ENCODE measurements at places on chromosomes 1 and 21.

DNA sequence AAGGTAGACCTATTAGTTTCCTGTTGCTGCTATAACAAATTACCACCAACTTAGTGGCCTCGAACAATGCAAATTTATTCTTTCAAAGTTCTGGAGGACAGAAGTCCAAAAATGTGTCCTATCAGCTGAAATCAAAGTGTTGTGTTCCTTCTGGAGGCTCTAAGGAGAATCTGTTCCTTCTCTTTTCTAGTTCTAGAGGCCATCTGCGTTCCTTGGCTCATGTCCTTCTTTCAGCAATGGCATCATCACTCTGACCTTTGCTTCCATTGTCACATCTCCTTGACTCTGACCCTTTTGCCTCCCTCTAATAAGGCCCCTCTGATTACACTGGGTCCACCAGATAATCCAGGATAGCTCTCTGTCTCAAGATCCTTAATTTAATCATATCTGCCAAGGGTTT lies 1.2 kb upstream of the MR1 start:
- no peak for DNase-seq

GRCh38 chr1:203726417-203726867 lies 38.5 kb upstream of the LAX1 start:
- DNase-seq, result no peak

DNA sequence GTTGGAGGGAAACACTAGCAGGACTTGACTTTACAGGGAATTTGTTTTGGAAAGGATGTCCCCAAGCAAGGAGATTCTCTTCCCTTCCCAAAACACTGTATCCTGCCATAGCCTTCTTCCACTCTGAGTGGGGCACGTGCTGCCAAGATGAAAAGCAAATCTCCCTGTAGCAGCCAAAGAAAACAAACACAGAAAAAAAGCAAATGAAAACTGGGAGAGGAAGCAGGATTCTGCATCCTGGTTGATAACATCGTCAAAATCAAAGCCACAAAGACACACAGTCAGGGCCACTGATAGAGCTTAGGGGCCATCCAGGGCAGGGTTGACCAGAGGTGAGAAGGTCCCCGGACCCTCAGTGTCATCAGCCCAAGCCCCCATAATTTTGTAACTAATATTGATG lies 16.0 kb upstream of the MTARC2 start:
- no peak for DNase-seq

- DNase-seq, result no peak
Observed at GRCh38 chr1:40047276-40047675, 6.7 kb downstream of the CAP1 start.

DNA sequence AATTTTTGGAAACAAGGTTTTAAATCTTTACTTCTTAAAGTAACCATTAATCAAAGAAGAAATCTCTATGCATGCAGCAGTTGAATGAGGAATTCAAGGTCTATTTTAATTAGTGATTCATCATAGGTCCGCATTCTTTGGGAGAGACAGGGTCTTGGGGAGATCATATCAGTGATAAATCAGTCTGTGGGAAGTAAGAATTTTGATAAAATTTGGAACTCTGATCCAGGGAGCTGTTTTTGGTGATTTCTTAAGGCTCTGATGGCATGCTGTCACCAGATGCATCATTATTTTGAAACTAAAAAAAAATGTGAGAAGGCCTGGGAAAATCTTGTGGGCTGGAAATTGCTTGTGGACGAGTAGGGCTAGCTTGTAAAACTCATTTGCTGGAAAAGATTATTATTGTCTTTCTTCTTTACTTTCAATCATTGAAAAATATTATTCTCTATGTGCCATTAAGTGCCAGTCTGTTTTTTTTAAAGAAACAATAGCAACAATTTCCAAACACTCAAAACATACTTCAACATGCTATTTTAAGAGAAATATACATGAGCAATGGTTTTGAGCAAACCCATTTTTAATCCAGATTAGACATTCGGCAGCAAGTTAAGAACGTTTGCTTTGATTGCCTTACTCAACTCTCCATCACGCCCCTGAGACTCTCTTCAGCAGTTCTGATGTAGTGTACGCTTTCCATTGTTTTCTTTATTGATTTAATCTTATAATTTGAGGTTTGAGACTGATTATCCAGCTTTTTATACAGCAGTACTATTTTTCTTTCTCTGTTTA lies 62.6 kb downstream of the ZBTB18 start:
- DNase-seq, result no peak

- no peak for DNase-seq
Observed at GRCh38 chr1:8889103-8889846, 10.8 kb upstream of the ENO1 start.

GRCh38 chr21:45241357-45241756 lies 46.3 kb downstream of the POFUT2 start:
- DNase-seq, result no peak

DNA sequence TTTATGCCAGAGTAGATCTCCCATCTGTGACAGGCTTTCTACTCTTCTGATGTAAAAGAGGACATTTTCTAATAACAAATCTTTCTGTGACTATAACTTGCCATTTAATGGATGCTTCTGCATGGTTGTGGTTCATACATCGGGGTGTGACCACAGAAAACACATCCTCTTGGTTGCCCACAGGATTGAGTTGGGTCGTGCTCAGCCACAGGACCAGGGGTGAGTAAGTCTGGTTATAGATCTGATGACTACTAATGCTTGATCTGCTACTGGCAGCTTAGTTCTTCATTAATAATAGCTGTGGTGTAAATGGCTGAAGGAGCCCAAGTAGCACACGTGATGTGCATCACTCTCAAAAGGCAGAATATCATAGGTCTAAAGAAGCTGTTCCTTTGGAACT lies 328.2 kb downstream of the RWDD3 start:
- DNase-seq, result no peak

- DNase-seq, result no peak
Observed at GRCh38 chr1:94024104-94024792, 96.7 kb downstream of the ABCA4 start.
